ENCODE measurements at places on chromosomes 3 and 15.
A peak's percentile ranks its signal among the peaks of the same experiment; 100 is the strongest.

GRCh38 chr3:189841473-189842205, 210.4 kb downstream of the TP63 start:
- peak overlapping the region; percentile 89 for H3K27ac ChIP-seq
- no peaks in the 10 kb centered on the region for H3K27me3 ChIP-seq
- H3K4me3 ChIP-seq, result peak overlapping the region; percentile 4
- H3K36me3 ChIP-seq, result no peaks in the 10 kb centered on the region
- peaks cover 60% of the 10 kb centered on the region for H3K4me1 ChIP-seq

DNA sequence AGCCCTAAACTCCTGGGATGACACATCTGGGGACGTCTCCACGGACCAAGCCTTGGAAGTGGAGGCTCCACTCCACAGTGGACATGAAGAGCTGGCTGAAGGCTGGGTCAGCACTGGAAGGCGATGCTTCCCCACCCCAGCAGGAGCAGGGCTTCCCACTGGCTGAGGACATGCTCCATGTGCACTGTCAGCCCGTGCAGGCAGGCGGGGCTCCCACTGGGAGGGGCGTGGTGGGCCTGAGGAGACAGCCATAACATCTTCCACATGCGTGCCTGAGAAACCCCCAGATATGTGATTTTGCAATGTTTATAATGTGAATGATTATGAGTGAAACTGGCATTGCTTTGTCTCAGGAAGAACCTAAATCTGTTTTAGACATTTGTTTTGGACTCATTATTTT, 231.3 kb downstream of the KLF13 start:
- no peaks in the 10 kb centered on the region for H3K27me3 ChIP-seq
- no peak overlapping the region for H3K27ac ChIP-seq

GRCh38 chr15:67839499-67839928, 331 bp downstream of the RNU6-1 start:
- H3K27me3 ChIP-seq, result peaks cover 31% of the 10 kb centered on the region
- DNase-seq, result no peak
- H3K4me3 ChIP-seq, result peak overlapping the region; percentile 88
- H3K27ac ChIP-seq, result peak overlapping the region; percentile 99

- H3K27me3 ChIP-seq, result no peaks in the 10 kb centered on the region
- H3K27ac ChIP-seq, result no peak overlapping the region
- H3K4me1 ChIP-seq, result peaks cover 6% of the 10 kb centered on the region
- DNase-seq, result no peak
- H3K36me3 ChIP-seq, result peaks cover 24% of the 10 kb centered on the region
- no peak overlapping the region for H3K4me3 ChIP-seq
Measured at GRCh38 chr3:112360561-112360960, 27.6 kb downstream of the CD200 start.

DNA sequence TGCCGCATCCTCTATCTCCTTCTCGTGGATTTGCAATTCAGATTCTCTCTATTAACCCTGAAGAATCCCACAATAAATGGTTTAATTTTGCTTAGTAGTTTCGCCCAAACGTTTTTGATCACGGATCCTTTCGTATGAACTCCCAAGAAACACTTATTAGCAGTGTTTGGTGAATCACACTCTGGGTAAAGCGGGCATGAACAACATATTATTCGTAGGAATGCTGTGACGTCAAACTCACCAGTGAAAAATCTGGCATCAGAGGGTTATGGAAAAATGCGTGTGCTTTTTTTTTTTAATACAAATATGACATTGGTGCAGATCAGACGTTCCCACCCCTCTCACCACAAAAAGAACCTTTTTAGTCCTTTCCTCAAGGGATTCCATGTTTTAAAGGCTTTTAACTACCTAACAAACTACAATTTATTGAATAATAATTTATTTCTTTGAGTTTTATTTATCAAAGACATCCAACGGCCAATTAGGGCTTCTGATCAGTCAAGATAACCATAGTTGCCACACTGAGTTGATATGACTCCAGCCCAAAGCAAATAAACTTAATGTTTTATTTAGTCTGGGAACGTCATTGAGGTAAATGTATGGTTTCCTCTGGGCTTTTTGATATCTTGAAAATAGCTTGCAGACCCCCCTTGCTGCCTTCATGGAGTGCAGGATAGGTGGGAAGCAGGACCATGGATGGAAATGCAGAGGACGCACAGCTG, 45.5 kb upstream of the CGNL1 start:
- H3K4me1 ChIP-seq, result peaks cover 37% of the 10 kb centered on the region
- DNase-seq, result no peak
- no peaks in the 10 kb centered on the region for H3K36me3 ChIP-seq
- no peak overlapping the region for H3K27ac ChIP-seq

DNA sequence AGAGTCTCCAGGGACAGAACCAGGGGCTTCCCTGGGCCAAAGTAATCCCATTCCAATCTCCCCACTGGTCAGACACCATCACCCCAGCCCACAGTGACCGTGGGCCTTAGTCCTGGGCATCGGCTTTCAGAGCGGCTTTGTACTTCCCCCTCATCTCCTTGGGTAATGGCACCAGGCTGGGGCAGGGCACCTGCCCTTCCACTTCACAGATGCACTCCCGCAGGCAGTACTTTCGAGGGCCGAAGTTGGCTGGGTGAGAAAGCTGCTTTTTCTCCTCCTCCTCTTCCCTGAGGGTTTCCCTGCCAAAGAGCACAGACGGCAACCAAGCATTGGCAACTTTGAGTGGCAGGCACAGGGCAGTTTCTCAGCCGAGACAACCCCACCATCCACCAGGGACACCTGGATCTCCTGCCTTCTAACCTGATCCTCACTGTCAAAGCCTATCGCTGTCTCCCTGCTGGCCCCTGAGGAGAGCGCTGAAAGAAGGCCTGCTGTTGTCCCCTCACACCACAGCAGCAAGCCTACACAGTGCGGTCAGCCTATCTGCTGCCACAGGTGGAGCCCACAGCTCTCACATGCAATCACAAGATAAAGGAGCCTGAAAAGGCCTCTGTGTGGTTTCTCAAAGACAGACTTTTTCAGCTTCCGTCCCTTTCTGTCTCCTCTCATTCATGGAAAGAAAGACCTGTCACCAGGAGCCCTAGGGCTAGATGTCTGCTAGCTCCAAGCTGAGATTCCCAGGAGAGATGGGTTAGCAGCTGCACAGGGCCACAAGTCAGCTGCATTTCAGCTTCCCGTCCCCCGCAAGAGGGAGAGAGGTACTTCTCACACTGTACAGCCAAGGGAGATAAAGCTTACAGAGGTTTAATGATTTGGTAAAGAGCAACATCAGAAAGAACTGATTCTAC, 12.5 kb downstream of the MRPS25 start:
- H3K27me3 ChIP-seq, result no peaks in the 10 kb centered on the region
- H3K27ac ChIP-seq, result no peak overlapping the region
- no peak for DNase-seq
- H3K36me3 ChIP-seq, result peaks cover 18% of the 10 kb centered on the region

DNA sequence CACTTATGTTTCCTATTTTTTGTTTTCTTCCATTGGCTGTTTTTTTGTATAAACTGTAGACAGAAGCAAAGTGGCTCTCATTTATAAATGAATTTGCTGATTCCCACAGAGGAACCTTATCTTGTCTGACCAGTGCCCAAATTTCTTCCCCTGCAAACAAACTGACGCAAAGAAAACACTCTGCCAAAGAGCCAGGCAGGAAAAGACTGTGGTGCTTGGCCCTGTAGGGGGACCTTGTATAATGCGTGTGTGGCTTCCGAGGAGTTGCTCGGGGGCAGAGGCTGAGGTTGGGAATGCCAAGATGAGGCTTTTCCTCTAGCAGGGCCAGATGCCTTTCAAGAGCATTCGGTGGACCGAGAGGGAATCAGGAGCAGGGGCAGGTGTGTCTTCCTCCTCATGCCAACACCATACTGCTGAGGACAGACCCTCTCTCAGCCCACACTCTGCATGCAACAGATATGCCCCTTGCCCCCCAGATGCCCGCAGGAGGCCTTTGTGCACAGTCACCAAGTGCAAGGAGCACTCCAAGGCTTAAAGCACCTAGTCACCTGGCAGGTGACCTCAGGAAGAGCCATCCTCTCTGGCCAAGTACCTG, 104.3 kb upstream of the ABHD17C start:
- no peak overlapping the region for H3K4me3 ChIP-seq
- H3K27ac ChIP-seq, result no peak overlapping the region
- DNase-seq, result no peak
- H3K36me3 ChIP-seq, result peaks cover 14% of the 10 kb centered on the region
- no peaks in the 10 kb centered on the region for H3K27me3 ChIP-seq

DNA sequence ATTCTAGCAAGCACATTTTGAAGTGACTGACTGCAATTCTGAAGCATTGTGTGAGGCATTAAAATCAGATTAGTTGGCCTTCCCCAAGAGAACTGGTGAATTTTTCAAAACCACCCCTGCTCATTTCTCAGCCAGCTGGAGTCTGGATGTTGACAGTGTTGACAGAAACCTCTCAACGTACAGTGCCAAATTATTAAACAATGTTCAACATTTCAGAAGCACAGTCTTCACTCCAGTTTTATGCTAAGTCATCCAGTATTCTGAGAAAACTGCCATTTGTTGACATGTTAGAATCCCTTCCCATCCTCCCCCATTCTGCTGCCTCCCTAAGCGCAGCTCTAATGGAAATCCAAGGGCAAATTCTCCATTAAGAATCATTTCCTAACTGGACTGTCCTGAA, 369.3 kb upstream of the TRIM42 start:
- H3K27me3 ChIP-seq, result peaks cover 13% of the 10 kb centered on the region
- H3K4me1 ChIP-seq, result no peaks in the 10 kb centered on the region
- no peak for DNase-seq
- no peaks in the 10 kb centered on the region for H3K36me3 ChIP-seq
- H3K4me3 ChIP-seq, result no peak overlapping the region

DNA sequence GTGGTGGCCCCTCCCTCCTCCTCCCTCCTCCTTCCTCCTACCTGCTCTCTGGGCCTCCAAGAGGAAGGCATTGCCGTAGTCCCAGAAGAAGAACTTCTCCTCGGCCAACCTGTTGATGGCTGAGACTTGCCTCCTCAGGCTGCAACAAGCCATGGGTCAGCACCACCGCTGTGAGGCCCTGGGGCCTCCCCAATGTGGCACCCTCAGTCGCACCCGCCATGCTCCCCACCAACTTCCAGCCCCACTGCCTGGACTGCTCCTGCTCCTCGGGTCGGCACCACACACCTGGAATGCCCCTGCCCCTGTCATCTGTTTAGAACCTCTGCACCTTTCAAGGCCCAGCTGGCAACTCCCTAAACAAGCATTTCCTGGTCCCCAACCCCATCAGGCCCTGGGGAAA, 17.6 kb downstream of the UROC1 start:
- peaks cover 14% of the 10 kb centered on the region for H3K27me3 ChIP-seq
- no peak for DNase-seq
- no peaks in the 10 kb centered on the region for H3K4me1 ChIP-seq
- no peak overlapping the region for H3K27ac ChIP-seq

DNA sequence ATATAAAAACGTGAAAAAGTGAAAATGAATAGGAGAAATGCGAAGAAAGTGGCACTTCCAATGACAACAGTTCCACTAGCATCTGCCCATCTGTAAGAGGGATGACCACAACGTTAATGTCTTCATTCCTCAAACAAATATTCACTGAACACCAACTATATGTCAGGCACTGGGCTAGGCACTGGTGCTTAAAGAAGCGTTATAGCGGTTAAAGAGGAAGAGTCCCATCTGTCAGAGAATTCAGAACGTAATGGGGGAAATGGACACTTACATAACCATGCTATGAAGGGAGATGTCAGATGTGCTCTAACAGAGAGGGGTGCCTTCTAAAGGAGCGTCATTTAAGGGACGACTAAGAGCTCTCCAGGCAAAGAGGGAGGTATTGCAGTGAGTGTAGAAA, 8.2 kb downstream of the RUBCN start:
- H3K4me1 ChIP-seq, result no peaks in the 10 kb centered on the region
- no peak for DNase-seq
- peaks cover 5% of the 10 kb centered on the region for H3K36me3 ChIP-seq
- no peak overlapping the region for H3K4me3 ChIP-seq

DNA sequence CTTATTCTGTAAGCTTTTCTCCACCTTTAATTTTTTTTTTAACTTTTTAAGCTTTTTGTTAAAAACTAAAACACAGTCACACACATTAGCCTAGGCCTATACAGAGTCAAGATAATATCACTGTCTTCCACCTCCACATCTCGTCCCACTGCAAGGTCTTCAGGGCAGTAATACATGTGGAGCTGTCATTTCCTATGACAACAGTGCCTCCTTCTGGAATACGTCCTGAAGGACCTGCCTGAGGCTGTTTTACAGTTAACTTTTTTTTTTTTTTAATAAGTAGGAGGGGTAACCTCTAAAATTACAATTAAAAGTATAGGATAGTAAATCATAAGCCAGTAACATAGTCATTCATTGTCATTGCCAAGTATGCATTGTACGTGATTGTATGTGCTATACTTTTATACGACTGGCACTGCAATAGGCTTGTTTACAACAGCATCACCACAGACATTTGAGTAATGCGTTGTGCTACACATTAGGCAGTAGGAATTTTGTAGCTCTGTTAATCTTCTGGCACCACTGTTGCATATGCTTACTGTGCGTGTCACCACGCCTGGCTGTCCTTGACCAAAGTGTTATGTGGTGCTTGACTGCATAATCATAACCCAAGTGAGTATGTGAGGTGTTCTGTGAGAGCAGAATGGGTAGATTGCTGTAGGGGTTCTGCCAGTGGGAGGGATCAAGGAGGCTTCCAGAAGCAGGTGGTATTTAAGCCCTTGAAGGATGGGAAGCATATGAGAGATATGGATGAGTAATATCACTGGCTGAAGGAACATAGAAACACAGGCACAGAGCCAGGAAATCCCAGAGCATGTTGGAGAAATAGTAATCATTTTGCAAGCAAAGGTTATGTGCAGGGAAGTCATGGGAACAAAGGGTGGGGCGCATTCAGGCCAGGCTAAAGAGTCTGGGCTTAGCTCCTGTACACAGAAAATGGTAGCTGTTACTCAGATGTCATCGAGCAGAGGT, 18.3 kb downstream of the FBXO22 start:
- H3K27me3 ChIP-seq, result no peaks in the 10 kb centered on the region
- DNase-seq, result no peak
- H3K4me3 ChIP-seq, result no peak overlapping the region

GRCh38 chr3:110234831-110235230, 836.8 kb upstream of the NECTIN3 start:
- H3K36me3 ChIP-seq, result no peaks in the 10 kb centered on the region
- H3K4me3 ChIP-seq, result no peak overlapping the region
- H3K27ac ChIP-seq, result no peak overlapping the region
- no peak for DNase-seq

DNA sequence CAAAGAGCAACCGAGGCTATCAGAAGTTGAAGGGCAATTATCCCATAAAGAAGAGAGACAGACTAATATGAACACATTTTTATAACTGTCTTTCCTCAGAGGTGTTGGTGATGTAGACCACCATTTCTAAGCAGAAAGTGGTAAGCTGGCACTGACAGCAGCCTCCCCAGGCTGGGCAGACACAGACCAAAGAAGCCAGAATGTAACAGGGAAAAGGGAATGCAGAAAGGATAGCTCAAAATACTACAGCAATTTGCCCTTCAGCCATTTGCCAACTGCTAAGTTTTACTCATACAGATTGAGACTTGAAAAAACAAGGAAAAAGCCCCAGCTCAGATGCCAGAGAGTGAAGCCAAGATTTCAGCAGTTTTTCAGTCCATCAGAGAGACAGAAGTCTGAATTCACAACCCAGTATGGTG, 73.5 kb upstream of the ABI3BP start:
- H3K4me3 ChIP-seq, result no peak overlapping the region
- H3K4me1 ChIP-seq, result peaks cover 3% of the 10 kb centered on the region
- no peak for DNase-seq
- H3K36me3 ChIP-seq, result no peaks in the 10 kb centered on the region

GRCh38 chr3:115085197-115085865, 61.8 kb downstream of the ZBTB20 start:
- peaks cover 9% of the 10 kb centered on the region for H3K4me1 ChIP-seq
- no peak for DNase-seq
- H3K36me3 ChIP-seq, result no peaks in the 10 kb centered on the region

GRCh38 chr3:81995329-81995728, 233.9 kb upstream of the GBE1 start:
- H3K36me3 ChIP-seq, result no peaks in the 10 kb centered on the region
- H3K4me3 ChIP-seq, result no peak overlapping the region

All from mesothelial cell of epicardium (in vitro differentiated cells).